Muscle of arm (tissue), 14 donors: ENCODE measurements at places on chromosomes 7 and 10. TPM values are rescaled to one million over a fixed set of nuclear protein-coding genes. Genes with fewer than 3 reads are reported as not detected.

PNLIPRP1 gene
- polyA plus RNA-seq = not detected

LRIT1 gene
- not detected for polyA plus RNA-seq

KCNIP2 gene
- 7.3 TPM for polyA plus RNA-seq

OIT3 gene
- polyA plus RNA-seq = not detected

GIMAP7 gene
- polyA plus RNA-seq = not detected

CNPY4 gene
- polyA plus RNA-seq = not detected

TMEM140 gene
- 14.1 TPM for polyA plus RNA-seq

GRCh38 chr10:34134602-34135001 lies 680.5 kb downstream of the PARD3 start:
- DNase-seq = no peak

DNA sequence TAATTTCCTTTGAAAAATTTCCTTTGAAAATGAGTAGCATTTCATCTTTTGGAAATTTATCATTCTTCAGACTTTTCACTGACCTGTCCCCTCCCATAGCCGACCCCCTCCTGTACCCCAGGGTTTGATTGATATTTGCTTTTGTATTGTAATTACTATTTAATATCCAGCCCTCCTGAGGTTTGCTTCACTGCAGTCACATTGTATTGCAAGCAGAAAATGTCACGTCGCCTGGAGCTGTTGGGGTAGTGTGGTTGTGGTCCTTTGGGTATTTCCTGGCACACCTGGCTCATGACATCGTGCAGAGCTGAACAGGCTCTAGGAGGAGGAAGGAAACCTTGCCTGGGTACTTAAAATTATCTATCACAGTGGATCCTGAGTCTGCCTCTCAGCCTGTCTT lies 116.1 kb downstream of the INSYN2A start:
- no peak for DNase-seq

- DNase-seq = no peak
These were observed 2.0 kb upstream of the HOXA3 start for GRCh38 chr7:27154369-27154768.

- DNase-seq = peak; percentile 81
These were observed 23.2 kb upstream of the ZNF32 start for GRCh38 chr10:43671659-43672531.

DNA sequence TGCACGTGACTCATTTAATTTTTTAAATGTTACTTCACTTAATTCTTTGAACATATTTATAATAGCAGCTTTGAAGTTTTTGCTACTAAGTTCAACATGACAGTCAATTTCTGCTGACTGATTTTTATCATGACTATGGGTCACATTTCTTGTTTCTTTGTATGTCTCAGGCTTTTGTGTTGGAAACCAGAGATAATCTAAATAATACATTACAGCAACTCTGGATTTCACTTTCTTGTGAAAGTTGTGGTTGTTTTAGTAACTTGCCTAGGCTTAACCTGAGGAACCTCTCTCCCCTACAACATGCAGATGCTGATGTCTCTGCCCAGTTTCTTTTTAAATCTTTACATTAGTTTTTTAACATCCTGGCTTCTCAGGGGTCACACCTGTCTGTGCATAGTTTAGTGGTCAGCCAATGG lies 180.8 kb downstream of the CCDC71L start:
- DNase-seq = no peak

DNA sequence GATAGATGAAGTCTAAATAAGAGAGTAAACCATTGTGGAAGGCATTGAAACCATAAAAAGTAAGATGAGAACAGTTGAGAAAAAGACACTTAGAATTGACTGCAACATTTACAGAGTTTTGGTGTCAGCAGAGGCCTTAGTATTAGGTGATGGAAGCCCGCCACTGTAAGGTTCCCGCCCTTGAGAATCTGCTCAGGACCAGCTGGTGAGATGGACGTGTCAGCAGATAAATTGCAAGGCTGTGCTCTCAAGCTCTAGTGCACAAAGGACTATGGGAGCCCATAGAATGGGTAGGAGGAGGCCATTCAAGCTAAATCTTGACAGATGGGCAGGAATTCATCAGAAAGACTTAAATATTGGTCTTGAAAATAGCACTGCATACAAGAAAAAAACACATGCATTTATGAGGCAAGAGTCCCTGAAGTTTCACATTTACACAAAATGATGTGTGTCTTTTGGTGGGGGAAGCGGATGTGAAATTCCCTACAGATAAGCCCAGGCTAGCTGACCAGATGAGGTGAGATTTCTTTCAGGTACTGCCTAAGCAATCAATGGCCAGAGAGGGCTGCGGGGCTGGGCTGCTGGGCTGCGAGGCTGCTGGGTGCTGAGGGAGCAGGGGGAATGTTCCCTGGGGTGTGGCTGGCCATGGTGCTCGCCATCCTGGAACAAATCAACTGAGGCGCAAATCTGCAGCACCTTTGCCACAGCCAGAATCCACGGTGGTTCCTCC lies 42.5 kb downstream of the SYPL1 start:
- DNase-seq = no peak

GRCh38 chr10:113017376-113017775 lies 67.3 kb downstream of the TCF7L2 start:
- DNase-seq = no peak

- DNase-seq = peak; percentile 53
These were observed 569.5 kb upstream of the MGMT start for GRCh38 chr10:128897401-128898129.

GRCh38 chr10:50514995-50515394 lies 108.8 kb downstream of the SGMS1 start:
- DNase-seq = no peak

DNA sequence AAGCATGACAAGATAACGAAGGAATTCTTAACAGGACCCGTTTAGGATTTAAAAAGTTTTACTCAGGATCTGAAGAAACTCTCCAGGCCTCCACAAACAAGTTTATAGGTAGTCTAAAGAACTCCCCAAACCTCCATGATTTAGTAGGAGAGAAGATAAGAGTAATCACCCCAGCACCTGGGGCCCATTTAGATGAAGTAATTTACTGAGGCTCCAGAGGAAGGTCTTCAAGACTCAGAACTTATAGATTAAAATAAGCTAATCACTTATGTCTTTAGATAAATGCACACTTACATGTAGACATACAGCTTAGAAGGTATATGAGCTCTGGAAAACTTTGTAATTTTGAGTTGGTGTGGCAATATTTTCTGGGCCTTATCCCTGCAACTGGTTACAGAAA lies 123.8 kb downstream of the HBP1 start:
- no peak for DNase-seq
